Fibroblast of mammary gland (primary cell): ENCODE measurements at places on chromosomes 4 and X.

DNA sequence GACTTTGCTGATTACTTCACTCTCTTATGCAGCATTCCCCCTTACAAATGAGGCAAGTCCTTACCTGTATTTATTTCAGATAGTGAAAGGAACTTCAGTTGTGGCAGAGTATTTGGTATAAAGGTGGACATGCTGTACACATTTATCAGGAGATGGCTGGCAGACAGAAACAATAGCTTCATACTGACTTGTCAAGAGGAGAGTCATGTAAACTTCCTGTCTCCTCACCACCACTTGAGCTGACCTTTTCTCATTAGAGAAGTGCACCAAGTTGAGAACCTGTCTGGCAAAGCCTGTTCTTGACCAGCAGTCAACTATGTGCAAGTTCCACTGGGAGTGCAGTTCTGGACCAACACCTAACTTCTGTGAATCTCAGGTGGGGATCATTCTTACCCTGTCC is 80.8 kb downstream of the LARP1B start:
- DNase-seq, result no peak

GRCh38 chrX:153411255-153411987 is at the start of gene ZFP92:
ZFP92 (plus strand) TSS chrX:153411472; CDS start chrX:153418323, 6,851 bp downstream.
- DNase-seq, result no peak

DNA sequence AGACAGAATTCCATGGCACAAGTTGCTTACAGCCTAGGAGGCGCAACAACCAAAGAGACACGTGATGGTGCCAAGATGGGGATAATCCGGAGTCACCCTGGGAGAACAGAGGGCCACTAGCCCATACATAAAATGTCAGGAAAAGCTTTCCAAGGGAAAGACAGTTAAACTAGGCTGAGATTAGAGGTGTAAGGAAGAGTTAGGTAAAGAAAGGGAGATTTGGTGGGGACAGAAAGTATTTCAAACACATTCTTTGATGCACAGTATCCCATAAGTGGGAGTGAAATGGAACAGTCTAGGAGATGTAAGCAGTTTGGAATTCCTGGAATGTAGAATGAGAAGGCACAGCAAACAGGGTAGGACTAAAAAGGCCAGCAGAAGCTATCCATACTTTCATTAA is 860.9 kb upstream of the LCORL start:
- DNase-seq, result peak; percentile 30

DNA sequence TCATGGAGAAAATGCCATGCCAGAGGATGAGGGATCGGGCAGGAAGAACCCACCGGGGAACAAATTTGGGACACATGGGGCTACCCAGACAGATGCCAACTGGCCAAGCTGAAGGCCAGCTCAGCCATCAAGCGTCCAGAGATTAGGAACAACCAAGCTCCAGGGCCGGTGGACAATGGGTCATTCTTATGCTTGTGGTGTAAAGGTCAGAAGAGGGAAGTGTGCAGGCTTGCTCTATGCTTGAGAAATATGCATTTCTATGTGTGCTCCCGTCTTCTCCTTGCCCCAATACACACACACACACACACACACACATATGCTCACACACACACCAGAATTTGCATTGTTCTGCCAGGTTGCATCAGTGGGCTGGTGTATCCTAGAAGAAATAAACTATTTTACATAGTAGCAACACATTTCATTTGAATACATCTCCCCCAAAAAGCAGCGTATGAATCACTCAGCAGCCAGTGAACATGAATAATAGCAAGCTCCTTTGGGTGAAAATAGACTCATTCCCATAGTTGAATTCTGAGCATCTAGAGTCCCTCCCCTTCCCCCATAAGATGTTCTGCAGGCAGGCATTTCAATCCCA is 201.9 kb upstream of the PPARGC1A start:
- DNase-seq, result peak; percentile 39

GRCh38 chrX:42047886-42048285 is 124.5 kb upstream of the CASK start:
- DNase-seq, result no peak

GRCh38 chr4:135552131-135552530 is 1350.5 kb upstream of the PABPC4L start:
- DNase-seq, result no peak

DNA sequence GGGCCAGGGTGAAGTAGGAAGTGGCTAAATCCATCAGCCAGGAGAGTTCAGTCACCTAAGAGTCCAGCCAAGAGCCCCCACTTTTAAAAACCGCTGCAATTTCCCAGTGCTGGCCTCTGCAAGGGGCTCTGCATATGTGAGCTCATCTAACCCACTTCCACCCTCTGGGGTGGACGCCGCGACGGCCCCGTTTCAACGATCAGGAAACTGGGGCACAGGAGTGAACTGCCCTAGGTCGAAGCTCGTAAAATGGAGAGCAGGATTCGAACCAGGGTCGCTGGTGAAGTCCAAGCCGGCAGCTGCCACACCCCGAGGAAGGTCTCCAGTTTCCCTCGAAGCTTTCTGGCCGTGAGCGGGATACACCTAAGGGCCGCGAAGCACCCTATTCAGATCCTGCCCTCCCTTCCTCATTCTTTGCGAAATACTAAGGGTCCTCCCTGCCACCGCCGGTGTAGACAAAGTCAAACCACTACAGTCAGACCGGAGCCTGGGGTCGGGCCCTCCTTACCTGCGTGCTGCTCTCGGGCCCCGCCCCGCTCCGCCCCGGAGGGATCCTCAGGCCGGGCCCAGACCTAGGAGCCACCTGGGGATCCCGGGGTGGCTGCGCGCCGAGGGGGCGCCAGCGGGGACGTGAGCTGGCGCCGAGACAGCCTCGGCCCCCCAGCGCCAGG is 446 bp downstream of the EVC2 start:
- no peak for DNase-seq

- no peak for DNase-seq
Measured at GRCh38 chr4:113273721-113274220, 224.3 kb downstream of the ANK2 start.

DNA sequence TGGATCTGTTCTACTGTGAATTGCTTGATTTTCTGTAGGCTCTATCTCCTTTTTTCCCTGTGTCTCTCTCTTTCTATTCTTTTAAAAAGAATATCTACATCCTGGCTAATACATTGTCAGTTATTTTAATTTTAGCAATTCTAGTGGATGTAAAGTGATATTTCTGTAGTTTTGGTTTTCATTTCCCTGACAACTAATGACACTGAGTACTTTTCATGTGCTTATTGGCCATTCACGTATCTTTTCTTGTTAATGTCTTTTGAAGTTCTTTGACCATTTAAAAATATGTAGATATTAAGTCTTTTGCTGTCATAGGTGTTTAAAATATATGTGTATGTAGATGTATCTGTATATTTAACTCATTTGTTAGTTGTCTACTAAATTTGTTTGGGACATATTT is 59.0 kb upstream of the SOX3 start:
- DNase-seq, result no peak

GRCh38 chrX:17375367-17375636 is 302 bp downstream of the NHS start:
- DNase-seq, result no peak

DNA sequence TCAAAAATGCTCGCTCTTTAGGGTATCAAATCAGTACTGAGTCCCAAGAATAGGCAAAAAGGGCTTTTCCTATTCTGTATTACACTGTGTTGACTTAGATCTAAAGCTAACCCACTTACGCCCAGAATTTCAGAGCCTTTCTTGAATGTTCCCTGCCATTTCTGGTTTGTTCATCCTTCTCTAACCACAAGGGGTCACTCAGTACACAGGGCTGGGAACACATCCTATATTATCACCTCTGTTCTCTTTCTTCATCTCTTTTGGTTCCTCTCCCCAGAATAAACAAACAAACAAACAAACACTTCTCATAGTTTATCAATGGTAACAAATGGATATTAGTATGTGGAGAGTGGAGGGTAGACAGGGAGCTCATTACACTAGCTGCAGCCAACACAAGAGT is 25.5 kb upstream of the MORC4 start:
- DNase-seq, result peak; percentile 45

DNA sequence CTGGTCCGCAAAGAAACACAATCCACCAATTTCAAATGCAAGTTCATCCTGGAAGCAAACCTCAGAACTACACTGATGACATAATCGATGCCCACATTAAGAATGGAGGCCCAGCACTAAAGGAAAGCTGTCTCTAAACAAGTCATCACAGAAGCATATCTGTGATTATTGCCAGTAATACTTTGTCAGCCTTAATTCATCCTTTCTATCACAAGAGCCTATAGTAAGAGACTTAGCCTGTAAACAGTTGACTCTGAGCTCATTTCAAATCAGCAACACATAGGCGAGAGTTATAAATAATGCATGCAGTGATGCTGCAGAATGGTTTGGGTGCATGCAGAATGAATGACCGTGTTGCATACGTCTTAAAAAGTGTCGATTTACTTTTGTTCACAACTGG is 105.9 kb upstream of the ZFP42 start:
- no peak for DNase-seq

- DNase-seq, result peak; percentile 59
Measured at GRCh38 chrX:129540068-129540653, at the start of gene OCRL. OCRL (plus strand) TSS chrX:129540259; CDS start chrX:129540440, 181 bp downstream.

DNA sequence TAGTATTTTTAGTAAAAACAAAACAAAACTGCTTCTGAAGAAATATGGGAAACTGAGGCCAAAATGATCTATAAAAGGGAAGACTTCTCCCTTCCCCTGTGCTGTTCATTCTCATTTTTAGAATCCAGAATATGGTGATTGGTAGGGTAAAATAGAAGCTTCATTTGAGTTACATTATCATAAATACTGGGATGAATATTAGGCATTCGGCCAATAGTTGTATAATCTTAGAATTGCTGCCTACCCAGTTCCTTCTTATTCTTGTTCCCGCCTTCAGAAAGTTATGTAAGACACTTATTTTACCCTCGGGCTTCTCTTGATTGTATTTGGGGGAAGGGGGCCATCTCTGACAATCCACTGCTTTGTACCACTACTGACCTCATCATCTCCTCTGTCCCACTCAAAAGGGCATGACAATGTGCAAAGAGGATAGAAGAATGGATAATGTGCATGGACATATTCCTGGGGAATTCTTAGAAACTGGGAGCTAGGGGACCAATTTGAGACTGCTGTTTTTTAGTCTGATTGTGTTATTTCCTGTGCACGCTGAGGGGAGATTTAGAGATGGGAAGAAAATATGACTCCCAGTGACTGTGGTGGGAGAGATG is 588 bp downstream of the ART3 start:
- DNase-seq, result no peak

GRCh38 chr4:21749924-21750323 is 198.6 kb downstream of the KCNIP4 start:
- no peak for DNase-seq

- DNase-seq, result no peak
Measured at GRCh38 chr4:92359491-92359890, 55.7 kb downstream of the GRID2 start.

DNA sequence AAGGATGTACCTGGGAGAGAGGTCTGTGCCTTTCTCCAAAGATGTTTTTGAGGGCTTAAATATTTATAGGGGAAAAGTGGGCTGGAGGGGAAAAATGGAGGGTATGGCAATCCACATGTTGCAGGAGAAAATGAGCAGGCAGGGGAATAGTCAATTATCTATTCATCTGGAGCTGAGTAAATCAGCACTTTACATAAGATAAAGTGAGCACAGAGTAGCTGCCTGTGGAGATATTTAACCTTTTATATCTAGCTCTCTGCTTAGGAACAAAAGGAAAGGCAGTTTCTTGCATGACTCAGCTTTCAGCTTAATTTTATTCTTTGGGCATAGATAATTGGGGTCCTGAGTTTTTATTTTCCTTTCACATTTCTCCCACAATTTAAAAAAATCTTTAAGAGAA is 93.6 kb upstream of the NPY2R start:
- no peak for DNase-seq

- peak; percentile 19 for DNase-seq
Measured at GRCh38 chr4:165909947-165910346, 36.9 kb downstream of the TLL1 start.

DNA sequence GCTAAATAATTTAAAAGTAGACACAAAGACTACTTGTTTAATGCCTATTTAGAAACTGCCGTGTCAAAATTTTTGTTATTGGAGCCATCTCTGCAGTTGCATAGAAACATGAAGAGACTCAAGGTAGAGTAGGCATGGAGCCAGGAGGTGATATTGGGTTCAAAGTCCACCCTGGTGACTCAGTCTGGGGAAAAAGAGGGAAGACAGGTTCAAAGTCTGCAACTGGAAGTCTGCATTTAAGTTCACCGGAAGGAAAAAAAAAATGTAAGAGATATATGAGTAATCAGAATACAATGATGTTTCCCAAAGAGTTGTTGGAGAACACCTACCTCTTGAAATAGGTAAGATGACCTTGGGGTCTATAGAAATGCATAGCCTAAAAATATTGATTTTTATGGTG is 67.4 kb upstream of the QRFPR start:
- no peak for DNase-seq

DNA sequence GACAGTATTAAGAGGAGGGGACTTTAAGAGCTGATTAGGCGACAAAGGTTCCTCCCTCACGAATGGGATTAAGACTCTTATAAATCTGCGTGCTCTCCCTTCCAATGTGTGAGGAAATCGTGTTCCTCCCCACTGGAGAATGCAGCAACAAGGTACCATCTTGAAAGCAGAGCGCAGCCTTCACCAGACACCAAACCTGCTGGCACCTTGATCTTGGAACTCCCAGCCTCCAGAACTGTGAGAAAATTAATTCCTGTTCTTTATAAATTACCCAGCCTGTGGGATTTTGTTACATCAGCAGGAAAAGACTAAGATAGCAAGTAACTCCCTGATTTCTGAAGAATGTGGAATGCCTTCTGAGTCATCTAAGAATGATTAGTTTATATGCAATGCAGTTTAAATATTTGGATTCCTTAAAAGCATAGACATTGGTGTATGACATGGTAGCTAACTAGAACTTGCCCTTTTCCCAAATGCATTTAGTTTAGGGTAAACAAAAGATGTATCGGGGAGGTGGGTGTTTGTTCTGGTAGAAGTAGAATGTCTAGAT is 86.1 kb downstream of the USP46 start:
- DNase-seq, result peak; percentile 62

DNA sequence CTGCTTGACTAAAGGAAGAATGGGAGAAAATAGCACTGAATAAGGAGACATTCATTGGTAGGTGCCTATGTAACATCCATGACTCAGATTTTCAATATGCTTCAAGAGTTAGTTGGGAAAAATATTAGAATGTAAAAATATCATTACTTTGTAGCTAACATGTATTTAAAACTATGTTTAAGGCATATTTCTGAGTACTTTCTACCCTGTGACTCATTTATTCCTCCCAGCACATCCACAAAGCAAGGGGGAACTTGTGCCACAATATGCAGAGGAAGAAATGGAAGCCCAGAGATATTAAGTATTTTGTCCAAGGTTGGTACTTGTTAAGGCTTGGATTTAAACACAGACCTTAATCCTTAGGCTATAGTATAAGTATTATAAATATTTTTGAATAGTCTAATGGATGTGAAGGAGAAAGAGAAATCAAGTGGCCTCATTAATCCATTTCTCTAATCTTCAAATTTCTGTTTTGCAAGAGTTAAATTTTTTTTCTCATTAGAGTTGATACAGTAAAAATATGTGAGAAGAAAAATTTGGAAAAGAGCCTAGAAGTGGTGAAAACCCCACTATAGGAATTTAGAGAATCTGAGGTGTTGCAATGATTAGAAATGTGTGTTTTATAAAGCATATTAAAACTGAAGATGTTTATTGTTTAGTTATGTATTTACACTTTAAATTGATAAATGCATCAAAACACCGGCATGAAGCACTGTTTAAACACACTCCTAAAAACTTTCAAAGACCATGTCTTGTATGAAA is 149.3 kb upstream of the GYPA start:
- no peak for DNase-seq

- DNase-seq, result no peak
Measured at GRCh38 chr4:147616849-147617172, 386 bp upstream of the TMEM184C start.

GRCh38 chr4:36256398-36256891 is 12.1 kb upstream of the ARAP2 start:
- DNase-seq, result no peak

- no peak for DNase-seq
Measured at GRCh38 chr4:90624781-90625180, 497.6 kb downstream of the CCSER1 start.
